Trophoblast cell (in vitro differentiated cells and primary cell): ENCODE measurements at places on chromosomes 2 and 18.

GRCh38 chr2:215614296-215614695 is 178.4 kb upstream of the FN1 start:
- no peak for DNase-seq

GRCh38 chr18:57801325-57801724 is 1.8 kb downstream of the ATP8B1 start:
- DNase-seq, result no peak

DNA sequence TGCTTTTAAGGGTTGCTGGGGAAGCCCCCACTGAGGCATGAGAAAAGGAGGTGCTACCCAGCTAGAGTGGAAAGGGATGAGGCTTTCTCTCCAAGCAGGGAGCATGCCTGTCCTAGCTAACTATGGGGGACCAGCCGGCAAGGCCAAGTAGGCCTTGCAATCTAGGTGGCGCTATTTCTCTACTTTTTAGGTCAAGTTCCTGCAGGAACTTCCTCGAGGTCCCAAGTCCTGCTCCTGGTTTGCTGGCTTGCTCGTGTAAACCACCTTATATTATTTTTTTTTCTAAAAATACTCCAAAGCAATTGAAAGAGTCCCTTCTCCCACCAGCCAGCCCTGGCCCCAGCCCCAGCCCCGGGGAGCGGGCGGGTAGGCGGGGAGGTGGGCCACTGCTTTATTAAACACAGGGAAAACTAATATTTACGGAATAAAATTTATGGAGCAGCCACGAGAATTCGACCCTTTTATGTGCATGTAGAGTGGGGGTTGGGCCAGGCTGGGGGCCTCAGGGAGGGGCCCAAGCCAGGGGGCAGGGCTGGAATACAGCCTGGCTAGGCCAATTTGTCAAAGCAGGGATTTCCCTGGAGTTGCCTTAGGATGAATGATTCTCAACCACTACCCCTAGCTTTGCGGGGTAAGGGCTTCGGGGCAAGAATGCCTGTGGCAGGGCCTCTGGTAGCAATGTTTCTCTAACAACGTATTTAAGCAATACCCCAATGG is 12.8 kb upstream of the IHH start:
- no peak for DNase-seq

DNA sequence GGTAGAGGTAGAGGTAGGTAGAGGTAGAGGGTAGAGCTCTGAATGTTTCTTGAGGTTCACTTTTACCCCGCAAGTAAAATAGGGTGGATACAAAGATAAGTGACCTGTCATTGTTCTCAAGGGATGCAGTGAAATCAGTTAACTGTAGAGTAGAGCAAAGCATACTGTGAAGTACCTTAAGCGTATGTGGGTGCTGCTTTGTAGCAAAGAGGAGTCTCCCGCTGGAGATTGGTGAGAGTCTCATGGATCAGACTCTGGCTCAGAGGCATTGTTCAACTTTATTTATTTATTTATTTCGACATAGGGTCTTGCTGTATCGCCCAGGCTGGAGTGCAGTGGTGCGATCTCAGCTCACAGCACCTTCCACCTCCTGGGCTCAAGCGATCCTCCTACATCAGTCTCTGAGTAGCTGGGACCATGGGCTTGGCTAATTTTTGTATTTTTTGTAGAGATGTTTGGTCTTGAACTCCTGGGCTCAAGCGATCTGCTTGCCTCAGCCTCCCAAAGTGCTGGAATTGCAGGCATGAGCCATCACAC is 38.7 kb downstream of the MTA3 start:
- no peak for DNase-seq

DNA sequence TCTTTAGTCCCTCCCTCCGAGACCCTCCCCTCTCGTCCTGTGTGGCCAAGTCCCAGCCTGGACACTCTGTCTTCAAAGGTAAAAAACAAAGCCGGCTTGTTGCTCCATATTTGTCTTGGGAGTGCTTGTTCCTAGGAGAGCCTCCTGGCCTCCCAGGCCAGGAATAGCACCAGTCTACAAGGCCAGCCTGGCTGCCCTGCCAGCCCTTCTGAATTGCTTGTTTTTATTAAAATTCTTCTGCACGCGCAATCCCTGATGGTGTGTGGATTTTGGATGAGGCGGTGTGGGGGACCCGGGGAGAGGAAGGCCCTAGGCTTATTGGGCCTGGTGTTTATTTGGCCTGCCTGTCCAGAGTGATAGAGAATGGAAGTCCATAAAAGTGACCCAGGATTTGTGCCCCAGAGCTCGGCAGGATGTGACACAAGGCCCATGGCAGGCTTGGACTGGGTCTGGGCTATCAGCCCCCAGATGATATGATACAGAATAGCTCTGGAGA is 297.3 kb downstream of the CYP26B1 start:
- DNase-seq, result no peak
